ENCODE measurements at places on chromosomes 1 and 21.

GRCh38 chr1:63931468-63931867 lies 157.7 kb downstream of the ROR1 start:
- DNase-seq = no peak

- no peak for DNase-seq
These were observed 23.9 kb upstream of the KCTD3 start for GRCh38 chr1:215543191-215543606.

GRCh38 chr1:201022820-201023516 lies 546 bp downstream of the KIF21B start:
- no peak for DNase-seq

DNA sequence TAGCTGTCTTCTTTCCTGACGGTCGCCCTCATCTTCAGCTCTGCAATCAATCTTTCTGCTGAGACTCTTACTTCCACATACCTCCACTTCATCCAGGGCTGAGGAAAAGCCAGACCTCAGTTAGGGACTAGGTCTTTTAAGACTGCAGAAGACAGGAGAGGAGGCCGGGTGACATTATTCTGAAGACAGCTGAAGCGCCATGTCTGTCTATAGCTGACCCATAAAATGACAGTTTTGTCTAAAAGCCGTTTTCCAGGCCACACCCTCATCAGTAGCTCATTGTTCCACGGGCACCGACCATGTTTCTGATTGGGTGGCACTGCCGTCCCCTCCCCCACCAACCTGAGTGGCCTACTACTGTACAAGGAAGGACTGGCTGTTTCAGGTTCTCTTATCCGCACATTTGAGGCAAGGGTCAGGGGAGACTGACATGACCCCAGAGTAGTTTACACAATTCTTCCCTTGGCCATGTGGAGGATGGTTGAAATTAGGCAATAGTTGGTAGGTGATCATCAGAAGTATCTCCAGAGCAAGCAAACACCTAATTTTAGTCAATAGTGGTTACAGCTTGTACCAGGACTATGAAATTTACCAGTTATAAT lies at the start of gene ADCY10:
Gene ADCY10, minus strand, starts transcription at position 240 of the 602 bp plus-strand sequence. CDS start 8,994 bp downstream, outside the sequence.
- DNase-seq = no peak

GRCh38 chr1:204652497-204652896 lies 33.0 kb downstream of the LRRN2 start:
- no peak for DNase-seq

DNA sequence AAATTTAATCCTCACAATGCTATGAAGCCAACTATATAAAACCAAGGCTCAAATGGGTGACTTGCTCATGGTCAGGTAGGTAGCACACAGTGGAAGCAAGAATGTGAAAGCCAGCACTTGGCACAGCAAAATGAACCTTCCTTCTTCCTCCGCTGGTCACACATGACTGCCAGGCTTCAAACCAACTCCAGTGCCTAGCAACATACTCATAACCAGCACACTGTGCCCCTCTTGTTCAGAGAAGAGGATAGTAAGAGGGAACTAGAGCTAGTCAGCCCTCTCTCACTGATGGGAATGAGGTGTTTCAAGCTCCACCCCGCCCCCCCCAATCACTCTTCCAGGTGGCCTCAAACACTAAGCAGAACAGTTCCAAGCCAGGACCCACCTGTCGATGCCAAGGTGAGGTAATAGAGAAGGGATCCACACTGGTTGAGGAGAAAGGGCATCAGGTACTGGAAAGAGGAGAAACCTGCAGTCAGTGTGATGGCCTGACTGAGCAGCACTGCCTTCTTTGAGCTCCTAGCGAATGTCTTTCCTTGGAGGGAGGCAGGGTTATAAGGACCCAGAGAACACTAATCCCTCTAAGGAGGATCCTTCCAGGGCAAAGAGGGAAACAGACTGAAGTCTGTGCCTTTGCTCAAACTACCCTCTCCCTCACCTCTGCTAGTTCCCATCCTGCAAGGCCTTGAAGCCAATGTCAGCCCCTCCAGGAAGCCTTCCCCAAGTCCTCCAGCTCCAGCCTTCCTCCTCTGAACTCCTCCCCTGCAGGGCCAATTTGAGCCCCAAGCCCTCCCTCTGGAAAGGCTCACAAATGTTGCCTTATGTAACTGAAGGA lies 1.2 kb downstream of the TMEM234 start:
- DNase-seq = no peak

DNA sequence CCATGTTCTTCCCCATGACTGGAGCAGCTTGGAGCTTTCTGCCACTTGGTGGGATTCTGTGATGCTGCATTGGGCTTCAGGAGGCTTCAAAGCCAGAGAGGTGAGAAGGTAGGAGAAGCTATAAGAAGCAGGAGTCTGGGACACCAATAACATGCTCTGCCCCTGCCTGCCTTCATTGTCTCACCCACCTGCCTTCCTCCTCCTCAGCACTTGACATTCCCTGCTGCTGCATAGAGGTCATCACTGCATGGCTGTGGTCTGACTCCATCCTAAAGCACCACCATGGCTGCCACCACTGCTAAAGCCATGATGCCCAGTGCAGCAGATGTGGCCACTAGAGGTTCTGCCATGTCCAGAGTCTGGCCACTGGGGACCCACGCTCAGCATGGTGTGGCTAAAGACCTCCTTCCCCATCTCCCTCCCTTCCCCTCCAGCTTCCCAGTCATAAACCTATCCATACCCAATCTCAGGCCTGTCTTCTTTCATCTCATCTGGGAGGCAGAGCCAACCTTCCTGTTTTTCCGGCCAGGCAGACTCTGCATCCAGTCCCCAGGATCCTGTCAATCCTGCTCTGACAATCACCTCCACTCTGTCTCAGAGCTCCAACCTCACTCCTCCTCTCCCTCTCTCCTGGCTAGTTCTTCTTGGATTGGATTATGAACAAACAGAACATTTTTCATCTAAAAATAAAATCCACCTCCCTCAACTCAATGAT lies 285.1 kb upstream of the POU3F1 start:
- DNase-seq = no peak

GRCh38 chr1:230972855-230973271 lies 5.8 kb downstream of the TTC13 start:
- no peak for DNase-seq

DNA sequence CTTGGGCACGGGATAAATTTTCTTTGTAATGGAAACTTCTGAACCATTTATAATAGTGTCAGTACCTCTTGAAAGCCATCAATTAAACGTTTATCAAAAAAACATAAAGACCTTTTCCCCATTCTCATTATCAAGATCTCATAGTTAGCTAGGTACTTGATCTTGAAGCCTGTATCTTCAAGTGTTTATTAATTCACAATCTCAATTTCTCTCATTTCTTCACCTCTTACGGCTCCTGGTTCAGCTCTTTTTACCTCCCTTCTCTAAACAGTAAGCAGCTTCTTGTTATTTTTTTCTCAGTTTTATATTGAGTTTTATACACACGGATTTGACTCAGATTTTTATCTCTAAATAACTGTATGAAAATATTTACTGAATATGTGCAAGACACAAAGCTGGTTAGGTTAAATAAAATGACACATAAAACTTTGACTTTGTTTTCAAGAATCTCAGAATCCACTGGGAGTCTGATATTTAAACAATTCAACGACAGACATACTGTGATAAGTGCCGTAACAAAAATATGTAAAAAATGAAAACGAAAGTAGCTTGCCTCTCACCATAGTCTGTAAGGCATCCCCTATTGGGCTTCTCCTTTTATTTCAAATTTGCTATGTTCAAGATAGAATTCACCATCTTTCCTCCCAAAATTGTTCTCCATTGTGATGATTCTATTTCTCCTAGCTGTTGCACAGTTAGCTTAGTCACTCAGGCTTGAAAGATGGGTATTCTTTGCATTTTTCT lies 411.6 kb upstream of the ZRANB2 start:
- DNase-seq = no peak

DNA sequence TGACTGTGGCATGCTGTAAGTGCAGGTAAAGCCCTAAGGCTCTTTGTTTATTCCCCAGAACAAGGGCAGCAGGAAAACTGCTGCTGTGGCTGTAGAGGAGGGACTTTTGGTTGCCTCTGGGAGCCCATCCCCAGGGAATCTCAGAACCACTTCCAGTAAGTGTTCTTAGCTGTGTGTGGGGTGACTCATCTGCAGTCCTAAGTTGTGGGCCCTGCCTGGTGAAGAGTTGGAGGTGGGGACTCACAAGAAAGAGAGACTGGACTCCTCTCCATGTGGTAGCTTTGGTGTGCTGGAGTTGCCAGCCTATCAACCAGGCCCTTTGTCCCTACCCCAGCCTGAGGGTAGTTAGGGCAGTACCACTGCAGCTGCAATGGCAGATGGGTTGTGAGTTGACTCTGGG lies 24.0 kb upstream of the DENND1B start:
- no peak for DNase-seq

GRCh38 chr1:65866439-65866838 lies 73.7 kb downstream of the PDE4B start:
- no peak for DNase-seq

DNA sequence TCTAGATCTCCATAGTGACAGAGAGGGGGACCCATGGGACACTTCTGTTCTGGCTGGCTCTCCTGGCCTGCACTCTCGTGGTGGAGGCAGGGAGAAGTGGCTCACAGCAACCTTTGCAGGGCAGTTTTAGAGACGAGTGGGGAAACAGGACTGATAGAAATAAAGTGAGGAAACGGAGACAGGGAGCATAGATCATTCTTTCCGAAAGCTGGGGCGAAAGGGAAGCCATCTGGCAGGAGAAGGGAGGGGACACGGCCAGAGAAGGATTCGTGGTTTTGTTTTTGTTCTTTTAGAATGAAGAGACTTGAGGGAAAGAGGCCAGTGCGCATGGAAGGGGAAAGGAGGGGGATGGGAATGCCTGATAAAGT lies 3.5 kb downstream of the TIE1 start:
- DNase-seq = no peak

GRCh38 chr1:31155216-31155806 lies 84.4 kb downstream of the NKAIN1 start:
- DNase-seq = no peak

- DNase-seq = no peak
These were observed 17.5 kb downstream of the VASH2 start for GRCh38 chr1:212967801-212968200.

- no peak for DNase-seq
These were observed 1202.9 kb downstream of the NCAM2 start for GRCh38 chr21:22201126-22201525.

DNA sequence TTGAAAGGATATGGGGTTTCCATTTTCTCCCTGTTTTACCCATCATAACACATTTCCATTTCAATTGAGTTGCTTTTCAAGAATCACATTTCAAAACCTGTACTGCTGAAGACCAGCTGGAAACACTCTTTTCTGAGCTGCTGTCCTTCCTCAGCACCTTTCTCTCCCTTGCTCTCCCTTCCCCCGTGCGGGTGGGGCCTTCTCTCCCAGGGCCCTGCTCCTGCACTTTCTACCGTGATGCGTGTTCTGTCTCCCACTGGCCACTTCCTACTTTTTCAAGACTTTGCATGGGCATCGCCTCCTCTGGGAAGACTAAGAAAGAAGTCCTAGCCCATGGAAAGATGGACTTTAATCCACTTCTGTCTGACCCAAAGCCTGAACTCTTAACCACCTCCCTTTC lies 390.4 kb downstream of the PTPRU start:
- DNase-seq = no peak

GRCh38 chr1:203402629-203403337 lies 51.9 kb upstream of the FMOD start:
- DNase-seq = no peak

DNA sequence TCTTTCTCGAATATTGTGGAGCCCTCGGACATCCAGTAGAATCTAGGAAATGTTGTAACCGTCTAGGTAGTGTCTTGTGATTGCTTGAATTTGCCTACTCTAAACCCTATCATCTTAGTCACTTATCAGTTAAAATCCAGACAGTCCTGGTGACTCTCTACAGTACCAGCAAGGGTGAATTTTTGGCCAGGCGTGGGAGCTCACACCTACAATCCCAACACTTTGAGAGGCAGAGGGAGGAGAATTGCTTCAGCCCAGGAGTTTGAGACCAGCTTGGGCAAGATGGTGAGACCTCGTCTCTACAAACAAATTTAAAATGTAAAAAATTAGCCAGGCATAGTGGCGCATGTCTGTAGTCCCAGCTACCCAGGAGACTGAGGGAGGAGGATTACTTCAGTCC lies 230.9 kb downstream of the CHRM3 start:
- DNase-seq = no peak

DNA sequence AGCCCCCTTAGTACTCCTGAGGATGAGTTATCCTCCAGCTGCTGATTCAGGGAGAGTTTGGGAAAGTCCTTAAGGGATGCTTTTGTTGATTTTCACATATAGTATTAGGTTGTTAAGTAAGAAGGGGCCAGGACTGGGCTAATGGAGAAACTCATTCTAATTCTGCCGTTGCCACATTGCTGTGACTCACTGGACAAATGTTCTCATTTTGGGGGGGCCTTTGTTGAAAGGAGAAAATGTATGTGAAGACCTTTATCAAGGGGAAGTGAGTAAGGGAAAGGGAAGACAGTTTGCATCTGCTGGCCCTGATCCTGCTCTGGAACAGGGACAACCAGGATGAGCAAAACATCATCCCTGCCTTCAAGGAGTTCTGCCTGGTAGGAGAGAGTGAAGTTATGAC lies 123.2 kb upstream of the FGGY start:
- no peak for DNase-seq

DNA sequence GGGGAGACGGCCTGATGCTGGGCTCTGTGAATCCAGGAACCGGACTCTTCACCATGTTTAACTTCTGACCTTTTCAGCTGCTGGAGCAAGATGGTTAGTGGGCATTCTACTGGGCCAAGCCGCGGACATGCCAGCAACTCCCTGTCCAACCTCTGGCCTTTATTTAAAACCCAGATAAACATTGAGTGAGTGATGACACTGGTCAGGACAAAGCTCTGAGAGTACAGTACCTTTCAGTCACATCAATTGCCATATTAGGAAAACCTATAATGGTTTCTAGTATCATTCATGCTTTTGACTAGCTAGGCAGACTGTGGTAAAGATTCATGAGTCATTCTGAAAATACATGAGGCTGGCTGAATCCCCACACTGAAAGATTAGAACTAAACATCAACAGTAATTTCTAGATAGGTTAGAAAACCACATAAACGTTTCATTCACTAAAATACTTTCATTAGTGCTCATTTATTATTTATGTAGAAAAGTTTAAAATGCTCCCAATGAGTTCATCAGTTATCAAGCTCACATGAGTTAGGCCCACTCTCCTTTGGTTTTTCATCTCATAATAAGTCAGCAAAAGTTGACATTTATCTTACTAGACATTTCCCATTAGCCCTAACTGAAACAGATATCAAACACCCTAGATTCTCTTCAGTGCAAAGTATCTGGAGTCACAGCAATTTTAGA lies 7.1 kb upstream of the ACTA1 start:
- no peak for DNase-seq

- no peak for DNase-seq
These were observed 853.4 kb downstream of the NCAM2 start for GRCh38 chr21:21851657-21852056.

All from omental fat pad (tissue), 4 donors.